ENCODE measurements at places on chromosomes 3 and 15.
A peak's percentile ranks its signal among the peaks of the same experiment; 100 is the strongest.

- DNase-seq = no peak
Observed at GRCh38 chr3:74413547-74414241, 200.8 kb downstream of the CNTN3 start.

GRCh38 chr15:77031376-77032050 lies 36.6 kb downstream of the PSTPIP1 start:
- no peak for DNase-seq

DNA sequence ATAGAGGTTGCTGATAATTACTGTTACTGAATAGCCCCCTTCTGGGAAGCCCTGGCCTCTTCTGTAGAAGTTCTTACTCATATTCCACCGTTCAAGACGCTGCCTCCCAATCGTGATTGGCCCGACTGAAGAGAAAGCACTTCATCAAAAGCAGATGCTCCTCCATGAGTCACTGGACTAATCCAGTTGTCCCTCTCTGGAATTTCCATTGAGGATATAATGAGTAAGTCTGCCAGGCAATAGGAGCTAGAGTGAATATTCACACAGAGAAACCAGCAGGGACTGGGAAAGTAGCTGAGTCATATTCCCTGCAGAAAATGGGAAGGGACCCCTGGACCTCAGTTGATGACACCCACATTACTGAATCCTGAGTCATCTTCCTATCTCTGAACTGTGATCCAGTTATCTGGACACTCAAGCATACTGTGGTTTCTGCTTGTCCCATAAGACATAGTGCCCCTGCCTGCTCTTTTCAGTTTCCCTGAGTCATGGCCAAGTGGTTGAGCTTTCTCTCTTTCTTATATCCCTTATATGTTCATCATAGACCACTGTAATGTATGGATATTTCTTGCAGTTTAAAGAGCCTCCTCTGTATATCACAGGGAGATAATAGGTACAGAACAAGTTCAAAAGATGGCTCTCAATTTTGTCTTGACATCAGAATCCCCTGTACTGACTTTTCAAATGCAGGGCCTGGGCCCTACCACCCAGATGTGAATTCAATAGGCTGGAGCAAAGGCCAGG lies 151.2 kb upstream of the CDIN1 start:
- DNase-seq = peak; percentile 95

- DNase-seq = no peak
Observed at GRCh38 chr15:39167164-39168058, 413.5 kb upstream of the THBS1 start.

DNA sequence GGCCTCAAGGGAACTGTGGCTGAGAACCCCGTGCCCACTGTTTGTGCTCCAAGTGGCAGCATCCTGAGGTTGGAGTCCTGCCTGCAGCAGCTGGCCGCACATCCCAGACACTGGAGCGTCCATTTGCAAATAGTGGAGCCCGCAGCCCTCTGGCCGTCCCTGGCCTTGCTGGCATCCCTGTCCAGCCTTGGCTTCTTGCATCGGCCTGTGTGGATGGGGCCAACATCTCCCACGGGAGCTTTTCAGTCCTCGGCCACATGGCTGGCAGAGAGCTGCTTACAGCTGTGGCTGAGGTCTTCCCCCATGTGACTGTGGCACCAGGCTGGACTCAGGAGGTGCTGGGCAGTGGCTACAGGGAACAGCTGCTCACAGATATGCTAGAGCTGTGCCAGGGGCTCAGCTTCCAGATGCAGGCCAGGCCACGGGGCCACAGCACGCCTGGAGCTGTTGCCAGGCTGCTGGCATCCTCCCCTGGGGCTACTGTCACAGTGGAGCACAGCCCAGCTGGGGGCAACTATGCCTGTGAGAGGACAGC lies 71.2 kb downstream of the FAM43A start:
- DNase-seq = no peak
